ENCODE measurements at places on chromosomes 5 and 9. TPM values are rescaled to one million over a fixed set of nuclear protein-coding genes. Genes with fewer than 3 reads are reported as not detected.

The SOHLH1 gene
- not detected for polyA plus RNA-seq

The SIT1 gene
- polyA plus RNA-seq: 0.49 TPM

The GRIA1 gene
- not detected for polyA plus RNA-seq

The NDUFB6 gene
- 84.9 TPM for polyA plus RNA-seq

The ASTN2 gene
- polyA plus RNA-seq: 2.2 TPM

The ZDHHC11B gene
- polyA plus RNA-seq: not detected

The LCNL1 gene
- not detected for polyA plus RNA-seq

The PCDHA4 gene
- not detected for polyA plus RNA-seq

The TAF11L12 gene
- polyA plus RNA-seq: not detected

- peaks cover 31% of the 10 kb centered on the region for H3K4me1 ChIP-seq
- H3K4me3 ChIP-seq: no peak overlapping the region
- no peaks in the 10 kb centered on the region for H3K27me3 ChIP-seq
- no peak for DNase-seq
Observed at GRCh38 chr5:67301285-67301903, 104.8 kb upstream of the CD180 start.

- no peak for DNase-seq
- H3K4me1 ChIP-seq: no peaks in the 10 kb centered on the region
- no peaks in the 10 kb centered on the region for H3K36me3 ChIP-seq
- no peak overlapping the region for H3K27ac ChIP-seq
- H3K4me3 ChIP-seq: no peak overlapping the region
Observed at GRCh38 chr9:89991204-89991790, 386.5 kb downstream of the GADD45G start.

DNA sequence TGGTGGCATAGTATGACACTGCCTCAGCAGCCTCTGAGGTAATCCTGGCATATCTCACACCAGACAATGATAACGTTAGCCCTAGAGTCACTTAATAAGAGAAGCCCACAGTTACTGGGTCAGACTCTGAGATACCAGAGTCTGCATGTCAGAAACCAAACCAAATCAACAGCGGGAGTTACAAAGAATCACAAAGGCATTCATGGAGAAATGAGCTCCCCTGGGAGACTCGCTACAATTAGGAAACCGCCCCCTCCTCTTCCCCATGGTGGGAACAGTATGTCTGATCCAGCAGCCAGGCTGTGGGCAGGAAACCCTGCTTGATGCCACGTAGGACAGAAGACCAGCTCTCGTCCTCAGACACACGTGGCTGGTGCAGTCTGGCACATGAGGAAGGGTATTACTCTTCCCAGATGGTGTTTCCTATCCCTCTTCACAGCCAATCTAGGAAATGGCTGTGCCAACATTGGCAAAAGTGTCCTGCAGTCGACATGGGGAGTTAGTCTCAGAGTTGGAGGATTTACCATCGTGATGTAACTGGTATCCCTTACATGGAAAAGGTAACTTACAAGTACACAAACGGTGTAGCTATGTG lies 485.4 kb downstream of the ZNF608 start:
- H3K4me3 ChIP-seq: no peak overlapping the region
- no peak for DNase-seq
- H3K27ac ChIP-seq: no peak overlapping the region
- peaks cover 2% of the 10 kb centered on the region for H3K27me3 ChIP-seq
- no peaks in the 10 kb centered on the region for H3K4me1 ChIP-seq
- H3K36me3 ChIP-seq: no peaks in the 10 kb centered on the region

DNA sequence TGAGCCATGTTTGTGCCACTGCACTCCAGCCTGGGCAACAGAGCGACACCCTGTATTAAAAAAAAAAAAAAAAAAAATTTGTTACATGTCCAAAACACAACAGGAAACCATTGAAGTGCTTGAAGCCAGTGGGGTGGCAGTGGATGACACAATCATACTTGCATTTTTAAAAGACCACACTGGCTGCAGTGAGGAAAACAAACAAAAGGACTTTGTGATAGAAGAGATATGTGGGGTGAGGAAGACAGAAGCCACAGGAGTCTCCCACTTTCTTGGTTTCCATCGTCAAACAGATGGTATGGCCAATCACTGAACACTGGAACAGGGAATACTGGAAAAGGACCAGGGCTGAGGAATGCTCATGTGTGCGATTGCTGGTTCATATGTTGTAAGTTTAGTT lies 20.9 kb upstream of the COMMD10 start:
- no peaks in the 10 kb centered on the region for H3K4me1 ChIP-seq
- peaks cover 7% of the 10 kb centered on the region for H3K27me3 ChIP-seq
- no peaks in the 10 kb centered on the region for H3K36me3 ChIP-seq
- DNase-seq: no peak

GRCh38 chr5:1925111-1926070 lies 42.7 kb upstream of the IRX4 start:
- no peaks in the 10 kb centered on the region for H3K27me3 ChIP-seq
- no peaks in the 10 kb centered on the region for H3K4me1 ChIP-seq
- H3K4me3 ChIP-seq: no peak overlapping the region
- DNase-seq: no peak

DNA sequence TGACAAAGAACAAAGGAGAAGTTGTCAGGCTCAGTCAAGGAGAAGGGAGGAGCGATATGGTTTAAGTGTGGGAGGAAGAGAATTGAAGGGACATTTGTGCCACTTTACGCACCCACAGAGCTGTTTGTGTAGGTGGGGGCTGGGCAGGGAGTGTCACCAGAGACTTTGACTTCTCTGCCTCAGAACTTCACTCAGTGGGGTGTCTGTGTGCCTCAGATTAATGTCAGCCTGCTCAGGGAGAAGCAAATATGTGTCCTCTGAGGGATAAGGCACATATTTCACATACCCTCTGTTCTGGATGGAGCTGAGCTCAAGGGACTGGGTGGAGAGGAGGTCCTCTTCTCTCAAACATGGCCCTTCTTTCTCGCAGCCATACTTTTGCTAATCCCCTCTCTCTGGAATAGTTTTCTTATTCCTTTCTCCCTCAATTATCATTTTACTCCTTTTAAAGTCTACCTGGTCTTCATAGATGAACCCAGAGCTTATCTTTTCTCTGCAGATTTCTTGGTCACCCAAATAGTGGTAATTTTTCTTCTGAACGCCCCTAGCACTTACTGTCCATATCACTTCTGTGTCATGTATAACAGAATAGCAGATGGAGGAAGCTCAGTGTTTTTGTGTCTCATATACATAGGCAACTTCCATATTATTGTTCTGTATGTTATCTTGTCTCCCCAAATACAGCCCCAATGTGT lies 77.0 kb downstream of the IQGAP2 start:
- peak overlapping the region; percentile 44 for H3K4me3 ChIP-seq
- H3K36me3 ChIP-seq: no peaks in the 10 kb centered on the region
- H3K4me1 ChIP-seq: peaks cover 84% of the 10 kb centered on the region
- H3K27me3 ChIP-seq: no peaks in the 10 kb centered on the region
- no peak for DNase-seq

DNA sequence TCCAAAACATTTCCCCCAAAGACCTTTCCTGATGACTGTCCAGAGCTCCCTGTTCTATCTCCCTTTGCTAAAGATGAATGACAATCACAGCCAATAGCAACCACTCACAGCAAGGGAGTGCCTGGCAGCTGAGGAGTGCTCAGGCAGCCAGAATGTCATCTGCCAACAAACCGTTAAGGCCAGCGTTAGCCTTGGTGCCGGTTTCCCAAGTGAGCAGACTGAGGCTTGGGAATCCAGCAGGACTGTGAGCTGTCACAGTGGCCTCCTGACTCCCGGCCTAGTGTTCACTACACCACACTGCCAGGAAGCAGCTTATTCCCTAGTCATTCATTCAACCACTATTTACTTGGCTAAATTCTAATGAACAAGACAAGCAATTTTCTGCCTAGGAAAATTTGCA lies 24.7 kb downstream of the STK10 start:
- H3K27me3 ChIP-seq: peaks cover 5% of the 10 kb centered on the region
- peaks cover 96% of the 10 kb centered on the region for H3K4me1 ChIP-seq
- H3K27ac ChIP-seq: peak overlapping the region; percentile 90
- no peaks in the 10 kb centered on the region for H3K36me3 ChIP-seq
- peak overlapping the region; percentile 66 for H3K4me3 ChIP-seq

GRCh38 chr9:3856592-3856991 lies 330.8 kb upstream of the RFX3 start:
- no peaks in the 10 kb centered on the region for H3K36me3 ChIP-seq
- no peaks in the 10 kb centered on the region for H3K4me1 ChIP-seq
- DNase-seq: no peak
- H3K27me3 ChIP-seq: peaks cover 3% of the 10 kb centered on the region
- H3K27ac ChIP-seq: no peak overlapping the region

- DNase-seq: peak; percentile 50
- H3K36me3 ChIP-seq: no peaks in the 10 kb centered on the region
- H3K4me3 ChIP-seq: peak overlapping the region; percentile 91
- peak overlapping the region; percentile 85 for H3K27ac ChIP-seq
- peaks cover 44% of the 10 kb centered on the region for H3K4me1 ChIP-seq
Observed at GRCh38 chr9:36486933-36487481, 85.7 kb upstream of the MELK start.

GRCh38 chr9:81384911-81385310 lies 304.4 kb downstream of the TLE1 start:
- peaks cover 10% of the 10 kb centered on the region for H3K4me1 ChIP-seq
- H3K36me3 ChIP-seq: no peaks in the 10 kb centered on the region
- H3K27ac ChIP-seq: no peak overlapping the region
- H3K27me3 ChIP-seq: no peaks in the 10 kb centered on the region
- H3K4me3 ChIP-seq: no peak overlapping the region

DNA sequence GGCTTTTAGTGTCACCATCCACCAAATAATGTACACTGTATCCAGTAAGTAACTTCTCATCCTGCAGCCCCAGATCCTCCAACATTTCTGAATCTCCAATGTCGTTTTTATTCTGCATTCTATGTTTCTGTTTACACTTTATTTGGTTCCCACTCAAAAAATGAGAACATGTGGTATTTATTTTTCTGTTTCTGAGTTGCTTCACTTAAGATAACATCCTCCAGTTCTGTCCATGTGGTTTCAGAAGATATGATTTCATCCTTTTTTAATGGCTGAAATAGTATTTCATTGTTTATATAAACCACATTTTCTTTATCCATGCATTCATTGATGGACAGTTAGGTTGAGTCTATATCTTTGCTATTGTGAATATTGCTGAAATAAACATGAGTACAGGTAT lies 677.3 kb upstream of the FTMT start:
- no peaks in the 10 kb centered on the region for H3K36me3 ChIP-seq
- H3K4me1 ChIP-seq: no peaks in the 10 kb centered on the region
- H3K27ac ChIP-seq: no peak overlapping the region
- no peaks in the 10 kb centered on the region for H3K27me3 ChIP-seq

- H3K36me3 ChIP-seq: no peaks in the 10 kb centered on the region
Observed at GRCh38 chr5:100790951-100791350, 112.1 kb downstream of the ST8SIA4 start.

GRCh38 chr9:95607507-95607906 lies 90.7 kb upstream of the PTCH1 start:
- no peak overlapping the region for H3K4me3 ChIP-seq
- H3K27ac ChIP-seq: no peak overlapping the region
- no peaks in the 10 kb centered on the region for H3K4me1 ChIP-seq
- H3K36me3 ChIP-seq: no peaks in the 10 kb centered on the region

- no peak overlapping the region for H3K4me3 ChIP-seq
- H3K27me3 ChIP-seq: peaks cover 2% of the 10 kb centered on the region
- no peaks in the 10 kb centered on the region for H3K36me3 ChIP-seq
- H3K4me1 ChIP-seq: no peaks in the 10 kb centered on the region
- H3K27ac ChIP-seq: no peak overlapping the region
Observed at GRCh38 chr5:111993242-111993641, 236.2 kb upstream of the NREP start.

DNA sequence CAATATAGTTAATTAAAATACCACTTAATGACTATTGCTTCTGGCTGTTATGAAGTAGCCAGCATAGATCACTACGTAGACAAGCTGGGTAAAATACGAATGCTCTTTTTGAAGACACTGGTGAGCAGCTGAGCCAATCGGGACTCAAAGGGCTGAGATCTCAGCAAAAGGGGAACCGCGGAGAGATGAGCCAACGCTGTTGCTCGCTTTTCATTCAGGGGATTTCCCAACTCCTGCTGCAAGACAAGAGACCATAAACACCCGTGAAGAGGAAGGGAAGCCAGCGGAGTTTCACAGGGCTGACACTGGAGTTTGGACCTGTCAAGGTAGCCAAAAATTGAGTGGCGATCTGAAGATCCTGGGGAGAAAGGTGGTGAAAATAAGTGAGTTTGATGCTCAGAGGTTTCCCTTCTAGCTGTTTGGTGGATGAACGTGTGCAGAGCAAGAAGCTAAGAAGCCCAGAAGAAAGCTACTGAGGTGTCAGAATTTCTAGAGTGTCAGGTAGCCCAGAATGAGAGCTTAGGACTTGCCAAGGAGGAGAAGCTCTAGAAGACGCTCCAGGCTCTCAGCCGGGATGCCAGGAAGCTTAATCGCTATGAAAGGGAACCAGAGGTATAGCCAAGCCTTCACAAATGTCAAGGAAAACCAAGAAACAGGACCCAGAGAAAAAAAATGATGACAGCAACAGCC lies 79.6 kb upstream of the RNU6ATAC start:
- DNase-seq: peak; percentile 17
- H3K4me1 ChIP-seq: no peaks in the 10 kb centered on the region
- no peak overlapping the region for H3K27ac ChIP-seq
- H3K4me3 ChIP-seq: no peak overlapping the region
- H3K27me3 ChIP-seq: peaks cover 2% of the 10 kb centered on the region

GRCh38 chr5:179158556-179158955 lies 98.4 kb downstream of the ZNF354C start:
- no peak overlapping the region for H3K4me3 ChIP-seq
- no peak for DNase-seq
- H3K4me1 ChIP-seq: no peaks in the 10 kb centered on the region

DNA sequence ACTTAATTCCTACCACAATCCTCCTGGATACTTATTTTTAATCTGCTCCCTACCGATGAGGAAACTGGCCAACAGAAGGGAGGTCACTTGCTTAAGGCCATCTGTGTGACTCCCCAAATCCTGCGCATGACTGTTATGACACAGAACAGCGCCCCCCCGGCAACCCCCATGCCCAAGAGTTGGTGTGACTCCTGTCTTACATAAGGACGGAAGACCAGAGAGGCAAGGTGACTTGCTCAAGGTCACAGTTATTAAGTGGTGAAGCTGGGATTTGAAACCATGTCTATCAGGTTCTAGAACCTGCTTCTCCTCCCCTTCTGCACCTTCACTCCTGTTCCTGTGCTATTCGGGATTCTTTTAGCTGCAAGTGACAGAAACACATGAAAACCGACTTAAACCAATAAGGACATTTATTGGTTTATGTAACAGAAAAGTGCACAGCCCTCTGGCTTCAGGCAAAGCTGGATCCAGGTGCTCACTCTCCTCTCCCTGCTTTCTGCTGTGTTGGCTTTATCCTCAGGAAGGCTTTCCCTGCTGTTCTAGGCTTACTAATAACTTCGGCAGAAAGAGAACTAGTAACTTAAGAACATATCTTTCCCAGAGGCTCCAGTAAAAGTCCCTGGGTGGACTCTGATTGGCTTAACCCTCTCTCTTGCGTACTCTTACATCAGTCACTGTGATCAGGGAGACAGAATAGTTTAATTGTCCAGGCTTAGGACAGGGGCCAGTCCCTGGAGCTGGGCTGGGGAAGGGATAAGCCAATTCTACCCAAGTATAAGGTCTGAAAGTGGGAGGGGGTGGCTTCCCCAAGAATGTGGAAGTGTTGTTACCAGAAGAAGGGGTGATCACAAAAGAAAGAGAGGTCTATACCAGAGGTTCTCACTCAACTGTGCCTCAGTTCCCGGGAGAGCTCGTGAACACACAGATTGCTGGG lies 43.7 kb downstream of the FGF18 start:
- no peak for DNase-seq
- H3K36me3 ChIP-seq: no peaks in the 10 kb centered on the region
- no peaks in the 10 kb centered on the region for H3K4me1 ChIP-seq
- H3K4me3 ChIP-seq: no peak overlapping the region
- H3K27ac ChIP-seq: peak overlapping the region; percentile 26

GRCh38 chr5:41929035-41929434 lies 4.0 kb downstream of the FBXO4 start:
- H3K27ac ChIP-seq: no peak overlapping the region
- H3K4me3 ChIP-seq: no peak overlapping the region
- H3K4me1 ChIP-seq: peaks cover 21% of the 10 kb centered on the region
- no peak for DNase-seq

Measured in immature natural killer cell (primary cell).